Tongue (tissue), 3 donors: ENCODE measurements at places on chromosomes 7 and 10. TPM values are rescaled to one million over a fixed set of nuclear protein-coding genes. Genes with fewer than 3 reads are reported as not detected.

The ANKRD7 gene
- 2.2 TPM for total RNA-seq

The SHH gene
- 1.3 TPM for total RNA-seq

The CC2D2B gene
- total RNA-seq = 2.2 TPM

The PDE1C gene
- total RNA-seq = 9.9 TPM

The NPY gene
- total RNA-seq = not detected

The INA gene
- total RNA-seq = 1.0 TPM

The PIP4K2A gene
- total RNA-seq = 19.8 TPM

The TMEM184A gene
- 22.1 TPM for total RNA-seq
